NCI-H2029 (cell line): ENCODE measurements at places on chromosomes 11 and 22.

- DNase-seq: no peak
Observed at GRCh38 chr11:7573558-7574296, 59.9 kb downstream of the PPFIBP2 start.

DNA sequence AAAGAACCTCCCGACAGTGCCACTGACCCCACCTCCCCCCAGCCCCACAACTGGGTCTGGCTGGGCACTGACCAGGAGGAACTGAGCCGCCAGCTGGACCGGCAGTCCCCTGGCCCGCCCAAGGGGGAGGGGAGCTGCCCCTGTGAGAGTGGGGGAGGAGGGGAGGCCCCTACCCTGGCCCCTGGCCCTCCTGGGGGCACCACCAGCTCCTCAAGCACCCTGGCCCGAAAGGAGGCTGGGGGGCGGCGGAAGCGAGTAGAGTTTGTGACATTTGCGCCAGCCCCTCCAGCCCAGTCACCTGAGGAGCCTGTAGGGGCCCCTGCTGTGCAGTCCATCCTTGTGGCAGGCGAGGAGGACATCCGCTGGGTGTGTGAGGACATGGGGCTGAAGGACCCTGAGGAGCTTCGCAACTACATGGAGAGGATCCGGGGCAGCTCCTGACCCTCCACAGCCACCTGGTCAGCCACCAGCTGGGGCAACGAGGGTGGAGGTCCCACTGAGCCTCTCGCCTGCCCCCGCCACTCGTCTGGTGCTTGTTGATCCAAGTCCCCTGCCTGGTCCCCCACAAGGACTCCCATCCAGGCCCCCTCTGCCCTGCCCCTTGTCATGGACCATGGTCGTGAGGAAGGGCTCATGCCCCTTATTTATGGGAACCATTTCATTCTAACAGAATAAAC, 12.3 kb downstream of the TMEM132A start:
- no peak for DNase-seq

- DNase-seq: peak; percentile 16
Observed at GRCh38 chr11:113876074-113876797, 864 bp upstream of the USP28 start.

DNA sequence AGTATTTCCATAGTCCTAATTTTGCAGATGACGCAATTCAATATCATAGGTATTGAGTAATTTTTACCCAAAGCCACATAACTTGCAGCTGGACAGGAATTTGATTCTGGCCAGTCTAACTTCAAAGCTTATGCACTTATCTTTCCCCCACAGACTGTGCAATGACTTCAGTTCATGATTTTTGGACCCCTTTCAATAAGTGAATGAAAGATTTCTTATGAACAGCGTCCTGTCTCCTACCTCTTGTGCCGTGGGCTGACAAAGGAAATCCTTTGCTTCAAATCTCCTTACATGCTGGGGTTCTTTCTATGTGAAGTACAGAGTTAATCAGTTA, 217.7 kb upstream of the KIRREL3 start:
- no peak for DNase-seq

DNA sequence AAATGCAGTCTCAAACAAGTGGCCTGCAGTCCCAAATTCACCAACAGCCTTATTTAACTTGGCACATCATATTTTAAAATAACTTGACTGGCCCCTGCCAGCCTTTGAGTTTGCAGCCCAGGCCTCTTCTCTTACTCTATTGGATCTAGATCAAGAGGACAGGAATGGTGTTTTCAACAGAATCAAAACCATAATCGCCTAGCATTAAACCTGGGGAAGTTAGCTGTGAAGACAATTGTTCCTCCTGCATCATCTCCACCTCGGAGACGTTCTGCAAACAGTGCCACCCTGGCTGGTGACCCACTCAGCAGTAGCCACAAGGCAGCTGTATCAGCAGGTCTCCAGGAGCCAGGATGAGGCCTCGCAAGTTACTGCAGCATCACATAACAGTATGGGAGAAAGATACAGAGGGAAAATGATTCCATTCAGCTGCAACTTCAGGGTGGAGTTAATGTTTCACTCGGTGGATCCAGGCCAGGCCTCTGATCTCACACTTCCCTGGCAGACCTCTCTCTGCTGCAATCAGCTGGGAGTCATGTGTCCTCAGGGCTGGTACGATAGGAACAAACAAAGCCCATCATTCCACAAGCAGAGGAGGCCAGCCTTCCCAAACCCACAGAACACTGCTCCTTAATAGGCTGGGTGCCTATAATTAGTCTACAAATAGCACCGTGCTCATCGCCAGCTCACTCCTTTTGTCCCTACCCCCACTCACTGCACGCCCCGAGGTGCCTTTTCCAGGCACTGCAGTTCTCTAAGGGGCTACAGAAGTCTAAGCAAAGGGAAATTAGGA, 18.6 kb upstream of the SCN2B start:
- peak; percentile 57 for DNase-seq

- no peak for DNase-seq
Observed at GRCh38 chr11:65435411-65435931, 12.9 kb downstream of the NEAT1 start.

GRCh38 chr11:15159085-15159484, 44.4 kb downstream of the INSC start:
- DNase-seq: no peak

- no peak for DNase-seq
Observed at GRCh38 chr11:3861683-3862082, 6.2 kb downstream of the STIM1 start.

DNA sequence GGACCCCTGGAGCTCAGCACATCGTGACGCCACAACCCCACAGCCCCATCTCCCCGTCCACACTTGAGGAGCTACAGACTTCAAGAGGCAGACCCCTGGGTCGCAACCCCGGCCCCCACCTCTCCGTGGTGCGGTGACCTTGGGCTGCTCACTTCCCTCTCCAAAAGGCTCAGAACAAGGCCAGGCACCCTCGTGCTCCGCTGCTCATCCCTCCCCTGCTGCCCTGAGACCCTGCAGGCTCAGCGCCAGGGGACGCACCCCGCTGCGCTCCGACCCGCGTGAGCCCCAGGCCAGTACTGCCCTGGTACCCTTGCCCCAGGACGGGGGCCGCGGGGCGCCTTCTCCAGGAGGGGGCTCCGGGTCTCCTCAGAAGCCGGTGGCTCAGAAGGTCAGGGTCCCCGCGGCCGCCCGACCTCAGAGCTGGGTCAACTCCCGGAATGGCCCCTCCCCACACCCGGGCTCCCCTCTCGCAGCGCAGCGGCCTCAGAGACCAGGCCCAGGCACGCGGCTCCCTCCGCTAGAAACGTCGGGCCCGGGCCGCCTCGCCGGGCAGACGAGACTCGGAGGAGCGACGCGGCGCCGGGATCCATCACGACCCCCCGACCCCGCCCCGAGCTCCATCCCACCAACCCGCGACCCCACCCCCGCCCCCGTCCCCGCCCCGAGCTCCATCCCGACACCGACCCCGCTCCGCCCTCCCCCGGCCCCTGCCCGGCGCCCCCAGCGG, 563 bp downstream of the GATD1 start:
- DNase-seq: no peak

DNA sequence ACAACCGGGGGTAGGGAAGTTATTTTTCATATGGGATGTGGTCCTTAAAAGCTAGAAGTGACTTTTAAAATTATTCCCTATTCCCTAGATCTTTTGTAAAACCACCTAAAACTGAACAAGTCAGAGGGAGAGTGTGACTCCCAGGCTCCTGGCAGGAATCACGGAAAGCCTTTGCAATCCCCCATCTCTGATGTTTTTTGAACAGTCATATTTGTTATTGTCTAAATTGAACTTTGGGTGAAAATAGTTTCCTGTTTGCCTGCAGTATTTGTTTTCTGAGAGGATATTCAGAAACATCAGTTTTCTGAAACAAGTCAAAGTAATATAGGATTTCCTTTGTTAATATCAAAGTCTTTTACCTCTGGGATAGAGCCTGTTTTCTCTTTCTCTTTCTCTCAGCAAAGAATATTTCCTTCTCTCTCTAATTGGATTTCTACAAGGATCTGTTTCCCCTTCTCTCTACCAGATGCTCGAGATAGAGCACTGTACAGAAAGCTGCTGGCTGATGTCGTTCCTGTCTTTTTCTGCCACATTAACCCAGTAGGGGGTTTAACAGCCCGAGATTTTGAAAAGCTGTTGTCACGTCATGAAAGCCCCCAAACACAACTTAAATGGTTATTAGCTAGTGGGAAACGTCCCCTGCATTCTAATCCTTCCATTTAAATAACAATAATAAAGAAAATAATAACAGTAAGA, 132.2 kb upstream of the PITPNB start:
- DNase-seq: no peak

DNA sequence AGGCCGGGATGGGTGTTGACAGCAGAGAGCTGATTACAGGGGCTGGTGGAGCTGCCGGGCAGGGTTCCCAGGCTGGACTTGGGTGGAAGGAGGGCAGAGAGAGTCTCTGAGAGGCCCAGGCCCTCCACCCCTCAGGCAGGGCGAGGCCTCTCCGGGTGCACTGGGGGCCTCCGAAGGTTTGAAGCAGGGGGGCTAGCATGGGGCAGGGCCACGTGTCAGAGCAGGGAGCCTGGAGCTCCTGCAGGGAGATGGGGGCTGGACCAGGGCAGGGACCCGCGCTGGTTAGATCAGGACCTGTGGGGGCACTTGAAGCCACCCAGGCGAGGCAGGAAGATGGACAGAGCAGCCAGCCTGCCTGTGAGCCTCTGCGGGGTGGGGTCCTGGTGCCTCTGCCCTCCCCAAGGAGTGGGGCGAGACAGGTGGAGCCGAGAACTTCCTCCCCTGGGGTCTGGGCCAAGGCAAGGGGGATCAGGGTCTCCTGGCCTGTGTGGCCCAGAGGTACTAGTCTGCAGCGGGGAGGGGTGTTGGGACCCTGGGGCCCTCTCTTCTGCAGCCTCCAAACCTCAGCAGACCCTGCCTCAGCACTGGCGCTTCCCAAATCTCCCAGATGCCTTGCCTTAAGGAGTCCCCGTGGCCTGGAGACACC, 911 bp downstream of the PANX2 start:
- no peak for DNase-seq

- DNase-seq: no peak
Observed at GRCh38 chr11:73390601-73391565, 14.7 kb downstream of the RELT start.

DNA sequence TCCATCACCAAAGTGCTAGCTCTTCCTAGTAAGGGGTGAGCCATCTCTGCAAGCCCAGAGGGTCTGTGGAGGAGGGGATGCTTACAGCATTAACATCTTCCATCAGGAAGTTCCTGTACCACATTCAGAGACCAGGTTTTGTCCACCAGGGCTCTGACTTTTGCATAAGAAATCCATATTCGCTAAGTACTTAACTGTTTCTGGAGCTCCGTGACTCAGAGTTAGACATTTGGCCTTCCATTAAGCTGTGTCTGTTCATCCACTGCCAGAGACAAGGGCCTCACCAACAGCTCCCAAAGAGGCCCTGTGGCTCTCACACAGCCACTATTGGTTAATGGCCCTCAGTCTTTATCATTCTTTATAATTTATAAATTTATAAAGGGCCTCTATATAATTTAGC, 144.6 kb downstream of the ADAMTS15 start:
- no peak for DNase-seq

DNA sequence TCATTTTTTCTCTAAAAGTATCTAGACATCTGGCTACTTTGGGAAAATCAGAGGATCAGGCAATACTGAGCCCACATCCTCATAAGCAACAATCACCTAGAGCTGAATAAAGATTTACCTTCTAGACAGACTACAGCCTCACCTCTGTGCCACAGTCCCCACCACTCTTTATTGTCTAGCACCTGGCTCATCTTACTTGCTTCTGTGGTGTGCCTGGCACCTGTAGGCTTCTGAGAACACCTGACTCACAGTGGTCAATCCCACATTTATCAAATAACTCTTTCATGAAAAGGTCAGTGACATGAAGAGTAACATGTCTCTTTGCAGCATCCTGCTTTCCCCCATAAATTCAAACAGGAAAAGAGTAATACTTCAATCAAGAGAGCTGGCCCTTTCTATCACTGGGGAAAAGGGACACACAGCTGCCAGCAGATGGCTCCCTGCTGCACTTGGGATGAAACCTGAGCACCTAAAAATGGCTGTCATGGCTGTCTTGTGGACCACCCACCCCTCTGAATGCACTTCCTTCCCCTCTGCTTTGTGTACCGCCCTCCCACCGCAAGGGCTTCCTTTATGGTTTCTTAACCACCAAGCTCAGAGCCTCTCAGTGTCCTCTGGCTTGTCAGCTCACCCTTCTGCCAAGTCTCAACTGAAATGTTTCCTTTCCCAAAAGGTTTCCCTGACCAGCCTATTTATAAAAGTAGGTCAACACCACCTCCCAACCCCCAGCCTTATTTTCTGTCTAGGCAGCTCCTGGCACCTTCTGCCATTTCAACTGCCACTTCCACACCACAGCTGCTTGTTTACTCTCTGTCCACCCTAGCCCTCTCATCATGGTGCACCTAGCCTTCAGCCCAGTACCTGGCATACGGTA, 9.3 kb downstream of the TFIP11 start:
- peak; percentile 51 for DNase-seq

DNA sequence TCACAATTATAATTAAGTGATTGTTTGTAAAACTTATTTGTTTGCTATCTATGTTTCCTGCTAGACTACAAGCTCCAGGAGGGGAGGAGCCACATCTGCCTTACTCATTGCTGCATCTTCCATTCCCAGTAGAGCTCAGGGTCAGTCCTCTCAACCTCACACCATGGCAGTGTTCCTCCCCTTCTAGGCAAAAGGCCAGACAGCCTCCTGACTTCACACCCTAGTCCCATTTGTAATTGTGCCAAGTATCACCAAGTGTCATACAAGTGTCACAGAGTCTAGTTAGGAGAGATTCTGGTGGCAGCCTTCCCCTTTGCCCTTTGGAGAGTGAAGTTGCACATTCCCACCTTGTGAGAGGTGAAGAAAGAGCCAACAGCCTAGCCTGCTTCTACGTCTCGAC, 490.4 kb downstream of the INSC start:
- DNase-seq: peak; percentile 39

DNA sequence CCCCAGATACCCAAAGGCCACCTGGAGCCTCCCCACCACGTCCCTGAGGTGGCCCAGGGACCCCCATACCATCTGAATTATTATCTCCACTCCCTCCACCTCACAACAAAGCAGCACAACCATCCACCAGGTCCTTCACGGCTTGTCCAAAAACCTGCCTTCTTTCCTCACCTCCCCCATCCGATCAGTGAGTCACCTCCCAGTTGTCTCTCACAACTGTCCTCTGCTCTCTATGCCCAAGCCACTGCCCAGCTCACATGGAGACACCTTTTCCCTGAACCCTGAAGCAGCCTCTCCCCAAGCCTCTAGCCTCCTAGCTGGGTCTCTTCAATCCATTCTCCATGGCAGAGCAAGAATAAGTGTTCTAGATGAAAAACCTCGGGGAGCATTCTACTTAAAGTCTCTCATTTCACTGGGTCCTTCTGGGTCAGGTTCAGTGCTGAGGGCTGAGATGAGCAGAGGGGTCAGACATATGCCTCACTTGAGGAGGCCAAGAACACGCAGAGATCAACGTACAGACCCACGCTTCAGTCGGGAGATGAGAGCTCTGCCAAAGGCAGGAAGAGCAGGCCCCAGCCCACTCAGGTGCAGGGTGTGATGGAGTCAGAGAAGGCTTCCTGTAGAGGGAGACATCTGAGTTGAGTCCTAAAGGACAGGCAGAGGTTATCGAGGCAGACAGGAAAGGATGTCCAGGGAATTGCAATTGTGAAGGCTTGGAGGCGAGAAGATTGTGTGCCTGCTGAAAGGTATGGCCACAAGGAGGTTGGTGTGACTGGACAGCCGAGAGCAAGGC, 74.7 kb downstream of the PDE2A start:
- DNase-seq: no peak
